ENCODE measurements at places on chromosomes 5 and 9. TPM values are rescaled to one million over a fixed set of nuclear protein-coding genes. Genes with fewer than 3 reads are reported as not detected.
A peak's percentile ranks its signal among the peaks of the same experiment; 100 is the strongest.

GRCh38 chr5:74149395-74149794, 491.1 kb downstream of the ENC1 start:
- H3K4me1 ChIP-seq = no peaks in the 10 kb centered on the region
- peaks cover 28% of the 10 kb centered on the region for H3K27me3 ChIP-seq
- no peak overlapping the region for H3K27ac ChIP-seq
- no peak overlapping the region for H3K4me3 ChIP-seq
- ATAC-seq = no peak

MRPL36 gene
- total RNA-seq = 50.3 TPM

- H3K36me3 ChIP-seq = no peaks in the 10 kb centered on the region
- ATAC-seq = no peak
- no peak overlapping the region for H3K27ac ChIP-seq
- no peak overlapping the region for H3K4me3 ChIP-seq
- no peaks in the 10 kb centered on the region for H3K4me1 ChIP-seq
These were observed 615.1 kb downstream of the CDH12 start for GRCh38 chr5:22238047-22238446.

PCDHA5 gene
- not detected for total RNA-seq

GRCh38 chr9:135212961-135213360, 125.5 kb downstream of the OLFM1 start:
- H3K4me3 ChIP-seq = no peak overlapping the region
- no peak for ATAC-seq
- H3K27me3 ChIP-seq = peaks cover 16% of the 10 kb centered on the region
- H3K36me3 ChIP-seq = no peaks in the 10 kb centered on the region
- H3K27ac ChIP-seq = no peak overlapping the region
- no peaks in the 10 kb centered on the region for H3K4me1 ChIP-seq

WDR70 gene
- total RNA-seq = 20.2 TPM

DNA sequence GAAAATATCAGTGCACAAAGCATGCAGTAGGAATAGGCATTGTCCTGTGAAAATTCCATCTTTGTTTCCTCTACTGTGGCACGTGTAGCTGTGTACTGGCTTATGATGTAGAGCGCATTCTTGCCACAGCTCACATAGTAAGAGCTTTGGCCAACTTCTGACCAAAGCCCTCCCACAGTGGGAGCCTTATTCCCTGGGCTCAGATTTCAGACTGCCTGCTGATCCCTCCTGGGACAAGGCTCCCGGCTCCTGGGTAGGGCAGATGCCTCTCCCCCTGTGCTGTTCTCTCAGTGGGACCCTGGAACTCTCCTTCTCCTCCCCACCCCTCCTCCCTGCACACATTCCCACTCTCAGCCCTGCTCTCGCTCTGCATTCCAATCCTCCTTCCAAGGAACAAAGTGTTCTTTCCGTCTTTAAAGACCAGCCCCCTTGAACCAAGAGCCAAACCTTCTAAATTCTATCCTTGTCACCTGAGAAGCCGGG, 17.5 kb downstream of the LCP2 start:
- peak overlapping the region; percentile 96 for H3K4me3 ChIP-seq
- H3K4me1 ChIP-seq = peaks cover 83% of the 10 kb centered on the region
- ATAC-seq = no peak

- H3K4me1 ChIP-seq = no peaks in the 10 kb centered on the region
- ATAC-seq = no peak
- H3K27me3 ChIP-seq = peaks cover 17% of the 10 kb centered on the region
- no peak overlapping the region for H3K27ac ChIP-seq
- no peaks in the 10 kb centered on the region for H3K36me3 ChIP-seq
These were observed 66.3 kb upstream of the EPB41L4B start for GRCh38 chr9:109387206-109387605.

- no peaks in the 10 kb centered on the region for H3K4me1 ChIP-seq
- no peak overlapping the region for H3K27ac ChIP-seq
- no peaks in the 10 kb centered on the region for H3K36me3 ChIP-seq
- H3K4me3 ChIP-seq = no peak overlapping the region
These were observed 19.5 kb upstream of the TCERG1 start for GRCh38 chr5:146427619-146427997.

DNA sequence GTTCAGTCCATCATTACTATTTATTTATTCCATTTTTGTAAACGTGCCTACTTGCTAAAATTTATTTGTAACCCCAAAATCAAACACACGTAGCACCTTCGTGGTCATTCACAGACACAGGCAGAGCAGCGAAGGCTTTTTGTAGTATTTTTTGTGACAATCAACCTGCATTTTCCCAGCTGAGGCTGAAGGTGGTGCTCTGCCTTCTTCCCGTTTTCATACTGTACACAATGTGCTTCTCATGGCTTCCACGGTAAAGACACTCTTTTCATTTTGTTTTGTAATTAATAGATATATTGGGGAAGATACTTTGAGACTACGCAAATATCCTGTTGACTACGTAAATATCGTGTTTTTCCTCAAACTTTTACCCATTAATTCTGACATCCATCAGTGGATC, 19.4 kb downstream of the DAP start:
- no peak for ATAC-seq
- peaks cover 7% of the 10 kb centered on the region for H3K4me1 ChIP-seq
- no peak overlapping the region for H3K27ac ChIP-seq
- no peak overlapping the region for H3K4me3 ChIP-seq
- no peaks in the 10 kb centered on the region for H3K27me3 ChIP-seq

STK32A gene
- not detected for total RNA-seq

MARVELD2 gene
- 0.69 TPM for total RNA-seq

- no peak overlapping the region for H3K27ac ChIP-seq
- H3K27me3 ChIP-seq = no peaks in the 10 kb centered on the region
- H3K4me1 ChIP-seq = no peaks in the 10 kb centered on the region
- ATAC-seq = peak; percentile 88
- H3K36me3 ChIP-seq = no peaks in the 10 kb centered on the region
- no peak overlapping the region for H3K4me3 ChIP-seq
These were observed 431.0 kb upstream of the MEF2C start for GRCh38 chr5:89313804-89314588.

GRCh38 chr9:93087971-93088655, 7.9 kb upstream of the CARD19 start:
- H3K36me3 ChIP-seq = peaks cover 58% of the 10 kb centered on the region
- no peaks in the 10 kb centered on the region for H3K27me3 ChIP-seq
- H3K4me3 ChIP-seq = no peak overlapping the region
- peaks cover 43% of the 10 kb centered on the region for H3K4me1 ChIP-seq
- H3K27ac ChIP-seq = peak overlapping the region; percentile 98

GRCh38 chr5:126395198-126395597, 28.0 kb upstream of the GRAMD2B start:
- no peak overlapping the region for H3K27ac ChIP-seq
- no peaks in the 10 kb centered on the region for H3K36me3 ChIP-seq
- no peaks in the 10 kb centered on the region for H3K4me1 ChIP-seq
- H3K27me3 ChIP-seq = no peaks in the 10 kb centered on the region
- no peak overlapping the region for H3K4me3 ChIP-seq
- ATAC-seq = no peak

DNA sequence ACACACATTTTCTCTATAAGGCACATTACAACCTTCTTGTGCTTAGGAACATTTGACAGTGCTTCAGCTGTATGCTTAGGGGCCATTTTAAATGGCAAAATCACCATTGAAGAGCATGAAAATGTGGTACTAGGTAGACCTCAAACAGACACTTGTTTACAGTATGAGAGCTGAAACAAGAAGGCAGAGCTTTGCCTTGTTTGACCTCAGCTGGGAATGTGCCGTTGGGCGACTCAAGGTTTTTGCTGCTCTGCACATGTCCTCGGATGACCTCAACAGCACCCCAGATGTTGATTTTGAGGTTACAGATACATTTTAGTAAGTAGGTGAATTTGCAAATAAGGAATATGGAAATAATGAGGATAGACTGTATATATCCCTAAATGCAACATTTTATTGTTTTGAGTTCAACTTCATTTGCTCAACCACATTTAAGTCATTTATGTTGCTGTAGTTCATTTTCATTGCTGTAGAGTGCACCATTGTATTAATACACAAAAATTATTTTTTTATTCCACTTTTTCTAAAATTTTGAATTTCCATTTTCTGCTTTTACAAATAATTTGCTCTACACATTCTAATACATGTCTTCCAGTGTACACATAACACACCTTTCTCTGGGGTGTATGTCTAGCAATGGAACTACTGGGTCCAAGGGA, 206.8 kb downstream of the NR3C1 start:
- H3K4me1 ChIP-seq = peaks cover 9% of the 10 kb centered on the region
- H3K27me3 ChIP-seq = no peaks in the 10 kb centered on the region
- no peak for ATAC-seq
- no peaks in the 10 kb centered on the region for H3K36me3 ChIP-seq
- peak overlapping the region; percentile 31 for H3K27ac ChIP-seq
- no peak overlapping the region for H3K4me3 ChIP-seq

GRIN1 gene
- total RNA-seq = 1.2 TPM

GRCh38 chr5:124461941-124462340, 284.5 kb downstream of the ZNF608 start:
- no peaks in the 10 kb centered on the region for H3K4me1 ChIP-seq
- no peak for ATAC-seq
- H3K27me3 ChIP-seq = peaks cover 3% of the 10 kb centered on the region
- no peak overlapping the region for H3K27ac ChIP-seq
- H3K36me3 ChIP-seq = no peaks in the 10 kb centered on the region
- no peak overlapping the region for H3K4me3 ChIP-seq

MEIKIN gene
- total RNA-seq = not detected

DNA sequence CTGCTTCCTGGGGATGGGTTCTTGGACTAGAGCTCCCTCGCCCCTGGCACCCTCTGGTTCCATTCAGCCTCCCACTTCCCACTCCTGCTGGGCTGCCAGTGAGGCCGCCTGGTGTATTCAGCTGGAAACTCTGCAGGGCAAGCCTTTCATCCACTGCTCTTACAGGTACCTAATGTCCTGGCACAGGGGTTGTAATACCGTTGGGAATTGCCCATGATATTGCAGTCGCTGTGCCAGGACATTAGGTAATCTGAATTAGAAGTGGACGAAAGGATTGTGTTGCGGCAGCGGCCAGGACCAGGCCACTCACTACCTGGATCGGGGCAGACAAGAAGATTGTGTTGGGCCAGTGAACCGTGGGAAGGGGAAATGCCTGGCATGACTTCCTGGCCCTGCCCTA, 13.1 kb downstream of the TMOD1 start:
- H3K27ac ChIP-seq = no peak overlapping the region
- no peak overlapping the region for H3K4me3 ChIP-seq
- H3K36me3 ChIP-seq = no peaks in the 10 kb centered on the region
- ATAC-seq = no peak
- peaks cover 17% of the 10 kb centered on the region for H3K4me1 ChIP-seq

- no peaks in the 10 kb centered on the region for H3K36me3 ChIP-seq
- no peaks in the 10 kb centered on the region for H3K27me3 ChIP-seq
- ATAC-seq = no peak
These were observed 105.6 kb downstream of the ARSB start for GRCh38 chr5:78879516-78879915.

DNA sequence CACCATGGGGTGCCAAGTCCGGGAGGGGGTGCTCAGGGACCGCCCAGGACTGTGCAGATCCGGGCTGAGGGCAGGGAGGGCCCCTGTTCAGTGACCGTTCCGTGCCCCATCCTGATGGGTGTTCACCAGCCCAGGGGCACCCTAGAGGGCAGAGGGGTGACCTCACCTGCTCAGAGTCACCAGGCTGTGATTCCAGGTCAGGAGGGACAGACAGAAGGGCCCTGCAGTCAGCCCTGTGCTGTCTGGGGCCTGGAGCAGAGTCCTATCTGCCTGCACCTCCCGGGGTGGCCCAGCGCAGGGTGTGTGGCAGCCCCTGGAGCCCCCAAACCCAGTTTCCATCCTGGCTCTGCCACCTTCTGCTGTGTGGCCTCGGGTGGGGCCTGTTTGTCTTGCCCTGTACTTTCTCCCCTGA, 241.9 kb downstream of the PBX3 start:
- no peak overlapping the region for H3K27ac ChIP-seq
- no peak for ATAC-seq
- no peak overlapping the region for H3K4me3 ChIP-seq
- peaks cover 5% of the 10 kb centered on the region for H3K27me3 ChIP-seq
- no peaks in the 10 kb centered on the region for H3K4me1 ChIP-seq
- no peaks in the 10 kb centered on the region for H3K36me3 ChIP-seq

PCDHA9 gene
- not detected for total RNA-seq

TMEM232 gene
- 0.87 TPM for total RNA-seq

CLTB gene
- 56.9 TPM for total RNA-seq

PARP8 gene
- total RNA-seq = 57.2 TPM

DNA sequence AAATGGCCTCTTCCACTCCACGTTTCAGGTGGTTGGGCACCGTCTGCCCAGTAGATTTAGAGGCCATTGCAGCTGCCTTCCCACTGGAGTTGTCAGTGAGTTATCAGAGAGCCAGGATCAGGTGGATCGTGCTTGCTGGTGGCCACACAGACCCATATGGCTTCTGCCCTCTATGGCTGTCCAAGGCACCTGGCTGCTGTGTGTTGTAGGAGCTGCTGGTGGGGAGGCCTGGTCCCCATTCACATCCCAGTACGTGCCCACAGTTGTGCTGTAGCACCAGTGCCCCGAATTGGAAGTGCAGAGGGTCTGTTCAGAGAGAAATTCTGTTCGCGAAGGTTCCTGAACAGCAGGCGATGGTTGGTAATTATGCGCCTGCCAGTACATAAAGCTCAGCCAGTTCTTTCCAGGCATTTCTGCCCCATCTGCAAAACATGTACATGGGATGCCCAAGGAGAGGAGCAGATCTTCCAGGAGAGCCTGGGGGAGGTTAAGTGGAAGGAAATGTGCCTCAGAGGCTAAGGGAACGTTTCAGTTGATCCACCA, 41.1 kb downstream of the UBE2QL1 start:
- ATAC-seq = no peak
- H3K36me3 ChIP-seq = no peaks in the 10 kb centered on the region
- no peak overlapping the region for H3K4me3 ChIP-seq
- H3K27ac ChIP-seq = no peak overlapping the region

RNF208 gene
- 7.4 TPM for total RNA-seq

DNA sequence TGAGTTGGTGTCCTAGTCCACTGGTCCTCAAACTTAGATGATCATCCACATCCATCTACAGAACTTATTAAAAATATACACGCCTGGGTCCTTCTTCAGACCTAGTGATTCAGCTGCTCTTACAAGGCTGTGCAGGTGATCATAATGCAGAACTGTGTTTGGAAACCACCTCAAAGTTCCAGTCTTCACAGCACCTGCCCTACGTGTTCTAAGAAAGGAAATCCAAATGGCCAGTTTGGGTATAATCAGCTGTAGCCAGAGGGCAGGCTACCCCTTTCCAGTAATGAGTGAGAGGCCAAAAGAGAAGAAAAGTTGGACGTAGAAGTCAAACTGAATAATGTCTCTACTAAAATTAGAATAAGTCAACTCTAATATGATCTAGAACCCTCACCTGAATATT, 15.4 kb downstream of the REEP5 start:
- peak overlapping the region; percentile 23 for H3K27ac ChIP-seq
- no peaks in the 10 kb centered on the region for H3K27me3 ChIP-seq
- H3K36me3 ChIP-seq = peaks cover 80% of the 10 kb centered on the region
- no peak overlapping the region for H3K4me3 ChIP-seq
- no peak for ATAC-seq
- H3K4me1 ChIP-seq = peaks cover 20% of the 10 kb centered on the region

GRCh38 chr5:170132269-170132975, 26.7 kb downstream of the FOXI1 start:
- no peaks in the 10 kb centered on the region for H3K36me3 ChIP-seq
- H3K27ac ChIP-seq = no peak overlapping the region
- H3K4me1 ChIP-seq = no peaks in the 10 kb centered on the region

GRCh38 chr5:174668349-174668748, 56.0 kb upstream of the MSX2 start:
- H3K27ac ChIP-seq = no peak overlapping the region
- H3K4me1 ChIP-seq = no peaks in the 10 kb centered on the region
- H3K27me3 ChIP-seq = peaks cover 7% of the 10 kb centered on the region
- H3K36me3 ChIP-seq = no peaks in the 10 kb centered on the region

GRCh38 chr9:5455181-5455580, 4.8 kb downstream of the CD274 start:
- peak; percentile 70 for ATAC-seq
- peaks cover 92% of the 10 kb centered on the region for H3K36me3 ChIP-seq
- no peaks in the 10 kb centered on the region for H3K27me3 ChIP-seq
- peak overlapping the region; percentile 93 for H3K27ac ChIP-seq
- H3K4me1 ChIP-seq = peaks cover 51% of the 10 kb centered on the region
- H3K4me3 ChIP-seq = peak overlapping the region; percentile 97

AK3 gene
- 31.2 TPM for total RNA-seq

LRRC70 gene
- total RNA-seq = 2.5 TPM

Data from activated T-helper 17 cell treated with anti-CD3 and anti-CD28 coated beads, Interleukin-2, amount 50 U/mL, for 72 hours (primary cell).